ENCODE measurements at places on chromosomes 12 and 14. TPM values are rescaled to one million over a fixed set of nuclear protein-coding genes. Genes with fewer than 3 reads are reported as not detected.
A peak's percentile ranks its signal among the peaks of the same experiment; 100 is the strongest.

- DNase-seq = peak; percentile 64
Measured at GRCh38 chr14:81275305-81276072, 54.7 kb upstream of the GTF2A1 start.

GRCh38 chr12:42725809-42726208, 136.3 kb upstream of the PRICKLE1 start:
- no peak for DNase-seq

DNA sequence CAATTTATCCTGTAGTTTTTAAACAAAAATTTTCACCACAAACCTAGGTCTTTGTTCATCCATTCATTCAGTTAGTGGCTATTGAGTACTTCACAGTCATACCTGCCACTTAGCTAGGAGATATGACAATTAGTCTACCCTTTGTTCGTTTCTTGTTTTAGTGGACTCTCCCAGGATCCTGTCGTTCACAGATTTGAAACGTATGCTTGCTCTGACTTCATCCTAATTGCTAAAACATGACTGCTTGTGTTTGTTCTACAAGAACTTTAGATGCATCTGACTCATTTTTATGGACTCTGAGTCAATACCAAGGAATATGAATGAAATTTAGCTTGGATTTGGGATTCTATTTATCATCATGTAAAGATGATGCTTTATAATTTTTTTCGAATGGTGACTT, 69.5 kb downstream of the TBC1D30 start:
- DNase-seq = no peak

- no peak for DNase-seq
Measured at GRCh38 chr14:77313371-77313770, 7.3 kb downstream of the POMT2 start.

DNA sequence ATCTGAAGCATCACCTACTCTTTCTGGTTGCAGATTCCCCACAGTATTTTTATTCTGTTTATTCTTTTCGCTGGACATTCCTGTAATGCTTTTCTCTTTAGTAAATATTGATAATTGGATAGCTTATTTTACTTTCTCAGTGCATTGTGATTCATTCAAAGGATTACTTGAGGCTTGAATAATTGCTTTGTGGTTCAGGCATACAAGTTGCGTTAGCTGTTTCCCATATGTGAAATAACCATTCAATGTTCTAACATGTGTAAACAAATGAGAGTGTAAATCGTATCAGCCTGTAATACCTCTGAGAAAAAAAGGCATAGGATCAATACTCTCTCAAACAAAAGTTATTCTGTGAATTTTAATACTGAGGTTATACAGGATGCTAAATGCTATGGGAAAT, 1004.2 kb upstream of the SEL1L start:
- DNase-seq = no peak

GRCh38 chr12:104602406-104602805, 145.7 kb downstream of the CHST11 start:
- no peak for DNase-seq

DNA sequence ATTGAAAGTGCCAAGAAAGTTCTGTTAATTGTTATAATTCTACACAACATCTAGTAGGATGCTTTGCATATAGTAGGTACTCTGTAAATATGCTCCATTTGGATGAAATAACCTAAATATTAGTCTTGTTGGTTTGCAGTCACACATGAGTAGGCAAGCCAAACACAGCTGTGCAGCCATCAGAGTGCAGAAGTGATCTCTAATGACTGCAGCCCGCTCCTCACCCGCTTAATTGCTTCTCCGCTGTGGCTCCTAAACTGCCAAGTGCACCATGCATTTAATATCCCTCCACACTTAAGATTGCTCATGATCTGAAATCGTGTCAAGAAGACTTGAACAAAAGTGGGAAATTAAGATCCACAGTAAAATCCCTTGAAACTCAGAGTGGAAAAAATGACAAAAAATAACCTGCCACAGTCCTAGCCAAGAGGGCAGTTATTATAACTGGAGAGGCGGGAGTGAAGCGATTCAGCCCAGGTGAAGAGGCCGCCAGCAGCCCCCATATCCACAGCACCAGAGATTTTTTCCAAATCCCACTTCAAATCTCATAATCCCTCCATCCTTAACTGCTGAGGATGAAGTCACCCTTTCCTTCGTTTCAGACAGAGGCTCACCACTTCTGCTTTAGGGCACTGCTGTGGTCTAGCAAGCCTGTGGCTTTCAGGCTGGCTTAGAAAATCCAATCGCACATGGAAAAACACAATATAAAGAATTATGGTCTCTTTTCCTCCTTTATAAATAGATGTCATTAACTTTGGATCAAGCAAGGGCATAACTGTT, 69.5 kb downstream of the TMEM30B start:
- DNase-seq = no peak

GRCh38 chr12:75477137-75477536, 3.4 kb upstream of the GLIPR1 start:
- DNase-seq = no peak

DNA sequence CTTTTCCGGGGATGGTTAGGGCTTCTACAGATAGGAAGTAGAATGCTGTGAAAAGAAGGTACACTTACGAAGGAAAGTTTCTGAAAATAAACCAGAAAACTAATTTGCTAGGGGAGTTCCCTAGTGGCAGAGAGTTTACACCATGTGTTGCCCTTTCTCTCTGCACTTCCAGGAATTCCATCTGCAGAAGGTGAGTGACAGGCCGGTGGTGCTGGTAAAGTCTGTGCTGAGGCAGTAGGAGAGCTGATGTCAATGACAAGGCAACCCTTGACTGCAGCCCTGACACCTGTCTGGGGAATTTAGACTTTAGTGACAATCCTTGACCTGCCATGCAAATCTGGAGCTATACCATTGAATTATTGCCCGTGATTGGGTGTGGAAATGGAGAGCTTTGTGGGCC, 687.8 kb downstream of the NRXN3 start:
- DNase-seq = no peak

DNA sequence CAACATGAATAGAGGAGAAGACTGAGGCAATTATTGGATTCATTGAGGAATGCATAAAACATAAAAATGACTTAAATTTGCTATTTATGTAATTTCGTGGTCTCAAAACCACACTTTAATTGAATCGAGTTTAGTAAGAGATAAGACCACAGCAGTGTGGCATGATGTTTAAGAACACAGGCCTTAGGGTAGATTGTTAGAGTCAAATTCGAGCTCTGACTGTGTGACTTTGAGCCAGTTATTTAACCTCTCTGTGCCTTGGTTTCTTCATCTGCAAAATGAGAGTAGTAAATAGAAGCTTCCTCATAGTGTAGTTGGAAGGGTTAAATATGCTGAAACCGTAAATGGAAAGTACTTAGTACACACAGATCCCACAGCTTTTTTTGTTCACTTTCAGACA, 9.3 kb upstream of the SSTR1 start:
- DNase-seq = no peak

DNA sequence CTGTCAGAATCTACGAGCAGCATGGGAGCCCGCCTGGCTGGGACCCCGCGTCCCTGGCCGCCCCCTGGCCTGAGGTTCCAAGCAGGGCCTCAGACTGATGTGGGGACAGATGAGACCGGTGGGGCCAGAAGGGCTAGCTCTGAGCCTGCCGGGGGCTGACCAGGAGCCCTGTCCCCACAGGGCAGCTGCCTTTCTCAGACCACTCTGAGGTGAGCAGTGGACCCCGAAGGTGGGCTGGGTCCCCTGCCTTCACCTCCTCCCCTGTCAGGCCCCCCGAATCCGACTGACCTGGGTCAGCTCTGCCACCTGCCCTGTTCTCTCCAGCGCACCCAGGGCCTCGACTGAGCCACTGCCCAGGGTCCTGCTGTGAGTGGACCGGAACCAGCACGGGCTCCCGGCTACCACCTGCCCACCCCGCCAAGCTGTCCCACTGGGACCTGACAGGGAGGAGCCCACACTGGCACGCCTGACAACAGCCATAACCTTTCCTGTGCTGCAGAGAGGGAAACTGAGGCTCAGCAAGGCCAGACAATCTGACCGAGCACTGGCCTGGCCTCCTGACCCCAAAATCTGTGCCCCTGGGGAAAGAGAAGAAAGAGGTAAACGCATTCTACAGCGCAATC, 29.7 kb upstream of the TMEM179 start:
- no peak for DNase-seq

The AQP2 gene
- not detected for total RNA-seq

The TMCC3 gene
- 4.4 TPM for total RNA-seq

The PKP2 gene
- total RNA-seq = 195 TPM

The SNRPF gene
- total RNA-seq = 3.4 TPM

The NKX2-1 gene
- not detected for total RNA-seq

The ACSS3 gene
- total RNA-seq = 20.3 TPM
